ENCODE measurements at places on chromosomes 2 and 18.

DNA sequence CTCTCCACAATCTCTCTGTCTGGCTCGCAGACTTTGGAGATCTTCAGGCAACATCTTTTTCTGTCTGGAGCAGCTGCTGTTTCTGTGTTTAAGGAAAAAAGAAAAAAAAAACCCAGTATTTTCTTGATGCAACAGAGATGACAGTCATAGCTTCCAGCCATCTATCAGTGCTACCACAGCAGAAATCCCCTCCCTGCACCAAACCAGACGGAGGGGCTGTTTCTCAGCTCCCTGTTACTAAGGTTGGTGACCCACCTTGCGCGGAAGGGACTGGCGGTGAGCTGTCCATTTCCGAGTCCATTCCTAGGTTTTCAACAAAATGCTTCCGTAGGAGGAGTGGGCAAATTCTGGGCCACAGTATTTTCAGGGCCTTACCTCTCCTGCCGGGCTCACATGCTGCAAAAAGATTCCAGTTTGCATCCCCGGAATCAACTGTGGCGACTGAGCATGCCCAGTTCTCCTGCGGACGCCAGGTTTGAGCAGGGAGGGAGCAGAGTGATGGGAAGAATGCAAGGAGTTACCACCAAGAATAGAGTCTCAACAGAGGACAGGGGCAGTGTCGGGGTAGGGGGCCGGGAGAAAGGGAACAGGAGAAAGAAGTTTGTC, 1.2 kb downstream of the SLC4A10 start:
- DNase-seq, result no peak

DNA sequence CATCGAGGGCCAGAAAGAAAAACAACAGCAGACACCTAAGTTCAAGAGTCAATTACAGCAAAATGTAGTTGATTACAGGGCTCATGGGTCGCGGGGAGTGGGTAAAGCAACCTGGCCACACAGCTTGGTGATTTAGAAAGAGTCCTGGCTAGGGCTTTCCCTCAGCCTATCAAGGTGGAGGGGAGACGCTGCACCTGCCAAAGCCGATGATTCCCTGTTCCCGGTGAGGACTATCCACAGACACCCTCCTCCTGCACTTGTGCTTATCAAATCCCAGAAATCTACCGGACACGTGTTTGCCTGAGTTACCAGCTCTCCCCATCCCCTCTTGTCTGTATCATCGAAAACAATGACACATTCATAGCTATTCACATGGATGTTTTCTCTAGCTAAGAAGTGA, 7.0 kb upstream of the SOX11 start:
- DNase-seq, result no peak

DNA sequence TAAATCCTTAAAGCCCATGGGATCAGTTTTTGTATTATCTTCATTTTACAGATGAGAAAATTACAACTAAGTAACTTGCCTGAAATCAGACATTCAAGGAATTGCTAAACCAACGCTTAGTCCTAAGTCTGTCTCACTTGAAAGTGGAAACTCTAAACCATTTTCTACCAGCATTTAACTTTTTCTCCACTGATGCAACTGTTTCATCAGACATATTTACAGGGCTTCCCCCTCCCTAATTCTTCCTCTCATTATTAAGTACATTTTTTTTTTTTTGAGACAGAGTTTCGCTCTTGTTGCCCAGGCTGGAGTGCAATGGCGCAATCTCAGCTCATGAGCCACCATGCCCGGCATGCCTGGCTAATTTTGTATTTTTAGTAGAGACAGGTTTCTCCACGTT, 88.6 kb downstream of the ACVR1C start:
- no peak for DNase-seq

- peak; percentile 67 for DNase-seq
These were observed 8.1 kb downstream of the SUPT7L start for GRCh38 chr2:27655155-27655951.

- no peak for DNase-seq
These were observed 5.6 kb downstream of the CHST10 start for GRCh38 chr2:100411841-100412292.

DNA sequence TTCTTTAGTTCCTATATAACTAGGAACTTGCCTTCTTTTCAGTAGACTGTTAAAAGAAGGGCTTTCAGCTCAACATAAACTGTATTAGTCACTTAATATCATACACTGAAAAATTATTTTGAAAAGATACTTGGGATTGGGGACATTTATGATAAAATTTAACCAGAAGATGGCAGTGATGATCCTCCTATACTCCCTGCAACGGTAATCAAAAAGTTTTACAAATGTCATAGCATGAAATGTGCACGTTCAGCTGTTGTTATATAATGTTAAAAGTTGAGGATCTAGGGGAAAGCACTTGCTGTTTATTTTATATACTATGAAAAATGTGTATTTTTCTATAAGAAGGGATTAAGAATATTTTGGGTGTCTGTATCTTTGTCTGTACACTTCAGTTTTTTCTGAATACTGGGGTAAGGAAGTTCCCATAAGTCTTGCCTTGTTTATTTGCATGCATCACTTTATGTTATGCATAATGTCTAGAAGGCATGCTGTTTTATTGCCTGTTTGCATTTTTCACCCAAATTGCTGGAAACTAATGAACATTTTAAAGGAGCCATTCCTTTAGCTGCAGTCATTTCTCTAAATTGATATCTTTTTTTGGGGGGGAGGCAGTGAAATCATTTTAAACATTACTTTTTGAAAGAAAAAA, 19.0 kb downstream of the DYNC1I2 start:
- no peak for DNase-seq

DNA sequence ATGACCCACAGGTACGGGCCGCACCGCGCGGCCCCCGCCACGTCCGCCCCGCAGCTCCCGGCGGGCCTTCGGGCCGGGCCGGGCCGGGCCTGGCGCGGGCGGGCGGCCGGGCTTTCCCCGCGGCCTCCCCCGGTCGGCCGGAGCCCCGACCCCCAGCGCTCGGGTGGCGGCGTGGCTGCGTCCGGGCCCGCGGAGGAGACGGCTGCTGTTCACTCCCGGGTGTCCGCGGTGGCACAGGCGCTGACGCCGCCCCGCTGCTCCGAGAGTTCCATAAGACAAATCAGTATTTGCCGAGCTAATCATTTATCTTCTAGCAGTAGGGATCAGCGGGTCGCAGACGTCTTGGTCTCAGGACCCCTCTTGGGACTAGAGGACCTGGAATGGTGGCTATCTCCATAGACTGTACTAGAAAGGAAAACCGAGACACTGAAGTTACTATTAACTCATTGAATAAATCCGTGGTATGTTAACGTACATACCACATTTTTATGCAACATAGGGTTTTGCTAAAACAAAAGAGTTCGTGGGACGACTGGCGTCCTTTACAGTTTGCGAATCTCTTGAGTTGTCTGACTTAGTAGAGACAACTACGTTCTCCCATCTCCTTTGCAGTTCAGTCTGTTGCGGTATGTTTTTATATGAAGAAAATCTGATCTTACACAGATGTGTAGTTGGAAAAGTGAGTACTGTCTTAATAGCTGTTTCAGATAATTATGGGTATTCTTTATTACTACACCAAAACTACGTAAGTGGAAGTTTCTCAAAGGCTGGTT, 500 bp downstream of the LIMS1 start:
- DNase-seq, result no peak

DNA sequence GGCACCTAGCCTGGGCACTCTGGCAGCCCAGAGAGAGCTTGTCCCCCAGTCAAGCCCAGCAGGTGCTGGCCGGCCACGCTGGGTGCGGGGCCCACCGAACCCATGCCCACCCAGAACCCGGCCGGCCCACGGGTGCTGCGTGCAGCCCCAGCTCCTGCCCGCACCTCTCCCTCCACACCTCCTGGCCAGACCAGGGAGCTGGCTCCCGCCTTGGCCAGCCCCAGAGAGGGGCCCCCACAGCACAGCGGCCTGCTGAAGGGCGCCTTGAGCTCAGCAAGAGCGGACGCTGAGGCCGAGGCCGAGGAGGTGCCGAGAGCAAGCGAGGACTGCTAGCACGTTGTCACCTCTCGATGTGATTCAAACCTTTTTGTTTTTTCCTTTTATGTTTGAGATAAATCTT, 407.0 kb upstream of the KCNJ3 start:
- no peak for DNase-seq

DNA sequence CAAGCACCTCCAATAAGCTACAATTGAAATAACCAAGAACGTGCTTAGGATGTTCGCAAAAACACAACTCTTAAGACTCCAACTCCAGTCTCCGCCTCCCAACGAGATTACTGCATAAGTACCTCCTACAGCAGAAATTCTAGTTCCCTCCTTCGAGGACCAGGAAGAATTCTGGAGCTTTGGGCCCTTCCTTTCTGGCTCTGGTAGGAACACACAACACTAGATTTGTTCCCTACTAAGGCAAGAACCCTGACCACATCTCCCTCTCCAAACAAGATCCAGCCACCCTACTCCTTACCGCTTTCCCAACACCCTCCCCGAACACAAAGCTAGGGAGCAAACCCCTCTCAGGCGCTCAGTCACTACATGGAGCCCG, 721 bp downstream of the ADAM17 start:
- no peak for DNase-seq

- no peak for DNase-seq
These were observed 213.5 kb upstream of the RND3 start for GRCh38 chr2:150700666-150701580.

Data from non-pigmented ciliary epithelial cell (primary cell).